Bronchial epithelial cell (primary cell): ENCODE measurements at places on chromosomes 1 and 21. TPM values are rescaled to one million over a fixed set of nuclear protein-coding genes. Genes with fewer than 3 reads are reported as not detected.

GRCh38 chr1:67332653-67333529 lies 25.2 kb downstream of the IL12RB2 start:
- DNase-seq: peak; percentile 45

The CLCA4 gene
- 12.1 and 45.8 TPM in 2 replicates for total RNA-seq

The CFHR2 gene
- total RNA-seq: not detected in 2 replicates

DNA sequence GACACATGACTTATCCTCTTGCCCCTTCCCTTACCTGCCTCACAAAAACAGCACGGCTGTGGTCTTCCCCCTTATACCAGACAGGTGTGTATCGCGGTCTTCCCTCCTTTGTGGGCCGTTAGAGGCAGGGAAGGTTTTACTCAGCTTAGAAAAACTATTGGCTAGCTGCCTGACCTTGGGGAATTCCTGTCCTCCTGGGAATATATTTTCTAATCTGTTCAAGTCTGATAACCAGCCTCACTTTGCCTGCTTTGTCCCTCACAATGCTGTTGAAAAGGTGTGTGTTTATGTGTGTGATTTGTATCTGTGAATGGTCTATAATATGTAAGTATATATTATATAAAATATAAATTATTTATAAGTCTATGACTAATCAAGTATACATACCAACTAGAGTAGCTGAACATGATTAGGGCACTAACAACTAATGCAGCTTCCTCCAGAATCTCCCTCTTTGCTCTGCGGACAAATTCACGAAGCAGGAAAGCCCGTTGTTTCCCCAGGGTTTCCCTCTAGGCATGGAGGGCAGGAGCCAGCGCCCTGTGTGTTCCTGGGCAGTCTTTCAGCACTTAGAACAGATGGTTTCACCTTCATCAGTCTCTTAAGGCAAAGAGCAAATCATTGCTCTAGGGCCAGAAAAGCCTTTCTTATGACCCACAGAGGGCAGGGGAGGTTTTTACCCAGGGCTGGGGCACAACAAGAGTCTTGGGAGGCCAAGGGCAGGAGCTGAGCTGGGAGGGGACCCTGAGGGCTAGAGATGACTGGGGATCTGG lies 25.6 kb downstream of the SLC26A9 start:
- no peak for DNase-seq

The SPRR2G gene
- total RNA-seq: not detected in 2 replicates

The CASZ1 gene
- total RNA-seq: 9.2 and 12.7 TPM in 2 replicates

The ANGPTL7 gene
- total RNA-seq: not detected in 2 replicates
